ENCODE measurements at places on chromosomes 2 and 18. TPM values are rescaled to one million over a fixed set of nuclear protein-coding genes. Genes with fewer than 3 reads are reported as not detected.

Gene SPC25
- total RNA-seq, result 25.2 TPM

Gene GMCL1
- 23.7 TPM for total RNA-seq

Gene G6PC2
- total RNA-seq, result not detected

Gene SALL3
- not detected for total RNA-seq

Gene ANKRD30BL
- total RNA-seq, result not detected

Gene NAT8
- not detected for total RNA-seq

Gene TNFAIP6
- total RNA-seq, result not detected

Gene IL1RL2
- total RNA-seq, result 1.4 TPM

Gene ALKAL2
- total RNA-seq, result 0.36 TPM

Data from activated T-cell treated with anti-CD3 and anti-CD28 coated beads, Interleukin-2, amount 50 U/mL, for 72 hours (primary cell).